ENCODE measurements at places on chromosomes 11 and 22.

GRCh38 chr11:106463154-106463553 is 385.7 kb downstream of the AASDHPPT start:
- DNase-seq = no peak

DNA sequence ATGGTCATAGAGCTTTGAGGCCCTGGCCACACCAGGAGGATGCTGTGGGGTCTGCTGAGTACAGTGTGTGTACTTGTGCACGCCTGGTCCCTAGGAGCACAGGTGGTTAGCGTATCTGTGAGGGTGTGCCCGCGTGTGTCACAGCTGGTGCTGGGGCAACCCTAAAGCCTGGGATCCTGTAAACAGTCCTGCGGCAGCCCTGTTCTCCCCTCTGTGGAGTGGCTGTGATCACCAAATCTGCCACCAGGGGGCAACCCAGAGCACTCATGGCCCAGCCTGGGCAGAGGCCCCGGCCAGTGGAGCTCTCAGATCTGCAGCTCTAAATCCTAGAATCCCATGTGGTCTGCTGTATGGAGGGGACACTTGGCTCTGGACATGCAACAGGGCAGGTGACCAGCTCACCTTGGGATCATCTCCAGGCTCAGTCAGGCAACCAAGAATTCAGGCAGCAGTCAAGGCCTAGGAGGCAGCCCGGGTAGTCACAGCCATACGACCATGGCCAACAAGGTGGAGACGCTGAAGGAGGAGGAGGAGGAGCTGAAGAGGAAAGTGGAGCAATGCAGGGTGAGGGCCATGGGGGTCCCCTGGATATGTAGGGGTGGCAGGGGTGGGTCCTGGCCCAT is 3.9 kb downstream of the SH3BP1 start:
- peak; percentile 61 for DNase-seq

DNA sequence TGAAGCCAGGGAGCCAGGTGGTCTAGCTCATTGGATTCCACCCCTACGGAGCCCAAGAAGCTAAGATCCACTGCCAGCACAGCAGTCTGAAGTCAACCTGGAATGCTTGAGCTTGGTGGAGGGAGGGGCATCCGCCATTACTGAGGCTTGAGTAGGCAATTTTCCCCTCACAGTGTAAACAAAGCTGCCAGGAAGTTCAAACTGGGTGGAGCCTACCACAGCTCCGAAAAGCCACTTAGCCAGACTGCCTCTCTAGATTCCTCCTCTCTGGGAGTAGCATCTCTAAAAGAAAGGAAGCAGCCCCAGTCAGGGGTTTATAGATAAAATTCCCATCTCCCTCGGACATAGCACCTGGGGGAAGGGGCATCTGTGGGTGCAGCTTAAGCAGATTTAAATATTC is 620.3 kb downstream of the NELL1 start:
- no peak for DNase-seq

- no peak for DNase-seq
These were observed 216.3 kb downstream of the FAT3 start for GRCh38 chr11:92440701-92441442.

DNA sequence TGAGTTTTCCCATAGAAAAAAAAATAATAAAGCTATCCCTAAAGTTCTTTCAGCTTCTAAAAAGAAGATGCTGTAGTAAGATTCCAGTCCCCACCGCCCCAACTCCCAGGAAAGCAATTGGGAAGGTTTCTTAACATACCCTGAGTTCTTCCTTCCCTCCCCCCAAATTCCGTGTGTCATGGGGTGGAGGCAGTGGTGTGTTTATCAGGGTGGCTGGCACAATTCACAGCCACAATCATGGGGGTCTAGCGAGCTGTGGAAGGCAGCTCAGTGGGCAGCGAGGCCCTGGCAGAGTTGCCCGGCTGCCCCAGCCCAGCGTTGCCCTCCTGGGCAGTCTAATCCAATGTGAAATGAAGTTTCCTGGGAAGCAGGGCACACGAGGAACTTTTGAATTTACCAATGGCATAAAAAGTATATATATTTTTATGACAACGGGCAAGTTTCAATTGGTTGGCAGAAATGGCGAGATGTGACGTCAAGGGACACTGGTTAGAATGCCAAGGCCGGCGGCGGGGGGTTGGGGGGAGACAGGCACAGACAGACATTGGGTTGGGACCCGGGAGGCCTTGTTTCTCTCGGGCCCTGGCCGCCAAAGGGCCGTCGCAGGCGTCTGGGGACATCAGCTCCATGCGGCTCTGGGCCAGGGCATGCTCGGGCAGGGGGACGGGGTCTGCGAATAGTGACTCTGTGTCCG is 80.7 kb upstream of the PPARA start:
- DNase-seq = peak; percentile 95

DNA sequence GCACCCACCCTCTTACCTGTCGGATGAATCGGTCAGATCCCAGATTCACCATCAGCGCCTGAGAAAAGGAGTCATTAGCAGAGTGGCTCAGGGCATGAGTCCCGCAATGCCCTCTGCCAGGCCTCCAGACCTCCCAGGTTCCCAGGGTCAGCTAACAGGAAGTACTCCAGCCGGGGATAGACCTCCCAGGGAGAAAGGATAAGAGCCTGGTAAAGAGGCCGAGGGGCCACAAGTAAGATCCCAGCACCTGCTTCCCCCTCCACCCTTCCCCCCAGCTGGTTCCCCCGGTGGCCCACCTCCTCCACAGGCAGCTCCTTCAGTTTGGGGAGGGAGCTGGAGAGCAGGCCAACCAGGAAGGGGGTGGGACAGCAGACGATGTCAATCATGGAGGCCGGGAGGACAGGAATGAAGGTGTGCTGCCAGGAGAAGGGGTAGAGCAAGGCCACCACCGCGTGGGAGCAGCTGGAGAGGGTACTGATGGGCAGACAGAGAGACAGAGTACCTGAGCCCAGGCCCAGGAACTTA is 16.4 kb downstream of the RPL27A start:
- DNase-seq = peak; percentile 27

Measured in fibroblast of skin of back (primary cell).